Astrocyte of the hippocampus (primary cell): ENCODE measurements at places on chromosomes 2 and 18.

GRCh38 chr2:204343685-204344084, 201.6 kb upstream of the PARD3B start:
- no peak for DNase-seq

- DNase-seq = no peak
Observed at GRCh38 chr2:230748087-230748486, 35.4 kb downstream of the CAB39 start.

GRCh38 chr2:26633351-26633945, 7.7 kb downstream of the CIB4 start:
- no peak for DNase-seq

DNA sequence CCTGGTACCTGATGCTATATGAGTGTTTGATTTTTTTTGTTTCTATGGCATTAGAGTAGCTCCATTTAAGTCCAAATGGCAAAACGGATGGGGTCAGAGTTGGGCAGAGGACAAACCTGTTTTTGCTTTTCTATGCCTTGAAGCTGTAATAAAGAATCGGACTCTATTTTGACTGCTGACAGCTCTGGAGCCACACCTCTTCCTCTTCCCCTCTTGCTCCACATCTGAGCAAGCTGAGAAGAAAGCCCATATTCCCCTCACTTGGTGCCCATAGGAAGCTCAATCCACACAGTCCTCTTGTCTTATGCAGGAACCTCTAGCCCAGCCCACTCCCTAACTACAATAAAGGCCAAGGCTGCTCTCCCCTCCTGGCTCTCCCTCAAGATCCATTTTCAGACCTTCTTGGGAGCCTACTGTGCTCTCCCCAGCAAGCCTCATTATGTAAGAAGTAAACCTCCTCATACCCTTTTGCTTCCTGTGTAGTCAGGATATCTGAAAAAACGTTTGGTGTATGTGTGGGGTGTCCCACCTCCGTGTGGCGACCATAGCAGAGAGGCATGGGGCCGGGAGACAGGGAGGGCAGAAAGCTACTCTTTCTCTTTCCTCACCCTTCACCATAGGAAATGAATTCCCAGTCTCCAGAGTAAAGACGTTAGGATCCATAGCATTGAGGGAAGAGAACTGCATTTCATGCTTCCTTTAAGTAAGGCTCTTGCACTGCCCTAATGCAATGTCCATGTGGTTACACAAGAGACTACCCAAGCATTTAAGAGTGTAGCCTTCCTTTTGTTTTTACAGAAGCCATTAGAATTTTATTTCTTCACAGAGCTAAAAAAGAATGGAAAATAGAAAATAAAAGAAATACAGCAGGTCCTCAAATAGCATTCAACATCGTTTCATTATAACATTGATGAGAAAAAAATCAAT, 41.9 kb upstream of the RAPGEF4 start:
- DNase-seq = no peak

DNA sequence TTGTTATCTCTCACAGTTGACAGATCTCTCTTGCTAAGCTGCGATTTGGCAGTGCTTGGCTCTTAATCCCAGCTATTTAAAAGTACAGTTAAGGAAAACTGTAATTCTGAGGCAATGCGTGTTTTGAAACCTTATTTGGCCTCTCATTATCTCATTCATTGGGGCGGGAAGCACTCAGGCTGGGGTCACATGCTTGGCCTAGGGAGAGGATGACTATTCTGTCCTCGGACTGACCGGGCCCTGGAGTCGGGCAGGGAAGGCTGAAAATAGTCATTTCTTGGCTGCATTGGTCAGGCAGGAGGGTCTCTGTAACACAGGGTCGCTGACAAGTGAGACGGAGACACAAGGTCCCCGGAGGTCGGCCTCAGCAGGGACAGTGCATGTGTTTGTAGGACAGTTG, 20.2 kb upstream of the EMILIN2 start:
- DNase-seq = no peak

DNA sequence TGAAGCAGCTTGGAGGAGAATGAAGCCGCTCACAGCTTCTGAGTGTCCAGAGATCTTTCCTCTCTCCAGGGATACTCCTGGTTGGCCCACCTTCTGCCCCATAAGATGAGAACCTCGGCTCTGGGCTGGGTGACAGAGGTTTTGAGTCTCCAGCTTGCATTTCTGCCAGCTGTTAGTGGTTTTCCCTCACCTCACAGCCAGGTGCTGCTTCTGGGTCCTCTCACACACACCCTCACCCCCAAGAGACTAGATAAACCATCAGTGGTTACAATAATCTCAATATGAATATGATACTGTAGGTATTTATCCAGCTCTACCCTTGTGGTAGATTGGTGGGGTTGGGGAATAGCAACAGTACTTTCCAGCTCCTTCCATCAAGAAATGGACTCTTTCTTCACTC, 161.7 kb upstream of the SIX3 start:
- DNase-seq = no peak

DNA sequence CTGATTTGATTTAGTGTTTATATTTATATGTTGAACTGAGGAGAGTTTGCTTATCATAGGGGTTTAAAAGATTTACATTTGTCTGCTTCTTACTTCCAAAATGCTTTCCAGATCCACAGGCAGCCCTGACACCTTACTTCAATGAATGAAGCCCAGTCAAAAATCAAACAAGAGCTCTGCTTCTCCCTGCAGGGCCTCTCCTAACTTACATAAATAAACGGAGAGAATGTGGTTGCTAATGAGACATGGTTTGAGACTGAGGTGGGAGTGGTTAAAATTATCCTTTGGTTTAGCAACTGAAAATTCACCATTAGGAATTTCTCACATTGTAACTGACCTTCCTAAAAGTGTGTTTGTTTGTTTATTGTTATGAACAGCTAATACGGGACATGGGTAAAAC, 612.3 kb upstream of the FANCL start:
- peak; percentile 4 for DNase-seq

GRCh38 chr2:29401994-29402393, 286.8 kb downstream of the CLIP4 start:
- no peak for DNase-seq

- peak; percentile 24 for DNase-seq
Observed at GRCh38 chr2:178263159-178263860, 69.0 kb downstream of the OSBPL6 start.

- DNase-seq = no peak
Observed at GRCh38 chr2:236875906-236876505, 209.7 kb upstream of the COPS8 start.

DNA sequence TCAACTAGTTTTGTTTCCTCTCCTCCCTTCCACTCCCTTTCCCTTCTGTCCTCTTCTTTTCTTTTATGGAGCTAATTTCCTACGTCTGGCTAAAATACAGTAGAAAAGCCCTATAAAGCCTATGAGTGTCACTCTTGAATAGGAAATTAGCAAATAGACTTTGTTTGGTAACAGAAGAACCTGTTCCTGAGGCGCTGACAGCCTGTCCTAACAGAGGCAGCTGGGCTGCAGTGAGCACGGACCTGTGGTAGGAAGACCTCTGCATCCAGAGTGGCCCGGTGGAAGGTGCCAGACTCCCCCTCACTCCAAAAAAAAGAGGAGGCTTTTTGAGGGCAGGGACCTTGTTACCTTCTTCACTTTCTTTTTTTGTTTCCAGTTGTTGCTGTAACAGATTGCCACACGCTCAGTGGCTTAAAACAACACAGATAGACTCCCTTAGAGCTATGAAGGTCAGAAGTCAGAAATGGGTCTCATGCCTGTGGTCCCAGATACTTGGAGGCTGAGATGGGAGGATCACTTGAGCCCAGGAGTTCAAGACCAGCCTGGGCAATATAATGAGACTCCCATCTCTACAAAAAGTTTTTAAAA, 81.2 kb upstream of the TXNDC2 start:
- DNase-seq = no peak

GRCh38 chr2:29114586-29114945, 649 bp upstream of the CLIP4 start:
- DNase-seq = no peak
